ENCODE measurements at places on chromosomes 4 and X.

DNA sequence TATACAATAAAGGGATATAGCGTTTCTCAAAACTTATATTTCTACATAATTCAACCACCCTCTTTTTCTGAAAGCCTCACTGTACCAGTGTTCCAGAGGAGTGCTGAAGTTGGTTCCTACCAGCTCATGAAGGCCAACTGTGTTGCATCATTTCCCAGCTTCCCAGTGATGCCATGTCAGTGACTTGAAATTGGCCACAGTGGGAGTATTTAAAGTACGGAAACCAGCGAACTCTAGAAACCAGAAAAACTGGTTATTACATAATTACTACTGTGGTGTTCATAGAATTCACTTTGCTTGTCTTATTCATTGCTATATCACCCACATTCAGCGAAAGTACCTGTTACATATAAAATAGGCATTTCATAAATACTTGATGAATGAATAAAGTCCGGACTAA, 135.4 kb downstream of the GC start:
- DNase-seq: no peak

DNA sequence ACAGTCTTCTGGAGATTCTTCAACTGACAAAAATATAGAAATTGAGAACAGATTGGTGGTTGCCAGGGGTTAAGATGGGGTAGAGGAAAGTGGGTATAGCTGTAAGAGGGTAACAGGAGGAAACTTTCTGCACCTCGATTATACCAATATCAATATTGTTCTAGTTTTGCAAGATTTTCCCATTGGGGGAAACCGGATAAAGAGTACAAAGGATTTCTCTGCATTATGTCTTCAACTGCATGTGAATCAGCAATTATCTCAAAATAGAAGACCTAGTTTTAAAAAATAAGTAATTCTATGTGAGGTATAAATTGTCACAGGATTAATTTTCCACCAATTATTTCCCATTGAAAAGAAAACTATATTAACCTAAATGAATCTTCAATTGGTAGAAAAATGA, 65.7 kb downstream of the LRBA start:
- no peak for DNase-seq

- peak; percentile 71 for DNase-seq
Measured at GRCh38 chr4:174216799-174217272, 66.6 kb downstream of the FBXO8 start.

- DNase-seq: no peak
Measured at GRCh38 chrX:13768939-13769338, 34.4 kb downstream of the OFD1 start.

DNA sequence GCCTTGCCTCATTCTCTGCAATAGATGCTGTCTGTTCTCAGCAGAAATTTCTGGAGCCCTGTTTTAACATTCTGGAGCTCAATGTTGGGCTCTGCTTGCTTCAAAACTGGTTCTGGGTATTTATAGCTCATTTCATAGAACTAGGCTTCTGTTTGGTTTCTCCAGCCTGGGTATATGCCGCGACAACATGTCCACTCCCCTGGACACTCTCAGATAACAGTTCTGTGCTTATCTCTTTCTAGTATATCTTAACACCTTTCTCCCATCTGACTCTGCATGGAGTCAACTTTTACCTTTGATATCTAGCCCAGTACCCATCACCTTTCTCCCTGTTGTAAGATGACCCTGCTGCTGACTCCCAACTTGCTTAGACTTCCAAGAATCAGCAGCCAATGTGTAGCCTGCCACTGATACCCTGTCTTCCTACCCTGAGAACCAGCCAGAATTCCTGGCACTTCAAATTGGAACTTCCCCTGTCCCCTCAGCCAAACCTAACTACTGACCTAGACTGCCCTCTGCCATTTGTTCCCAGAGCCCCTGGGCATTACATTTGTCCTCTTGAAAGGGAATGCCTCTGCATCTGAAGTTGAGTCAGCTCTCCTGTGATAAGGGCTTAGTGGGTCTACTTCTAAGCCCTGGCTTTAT, 20.6 kb downstream of the PAGE1 start:
- DNase-seq: no peak

- peak; percentile 1 for DNase-seq
Measured at GRCh38 chr4:115234405-115235093, 121.1 kb upstream of the NDST4 start.

GRCh38 chr4:156201050-156201449, 247.4 kb upstream of the CTSO start:
- DNase-seq: no peak

- DNase-seq: no peak
Measured at GRCh38 chr4:17623451-17624001, 9.1 kb downstream of the MED28 start.
